ENCODE measurements at places on chromosomes 4 and X. TPM values are rescaled to one million over a fixed set of nuclear protein-coding genes. Genes with fewer than 3 reads are reported as not detected.

SATL1 gene
- not detected for total RNA-seq

NUDT9 gene
- 17.3 TPM for total RNA-seq

MUC7 gene
- not detected for total RNA-seq

P2RY10 gene
- not detected for total RNA-seq

HGFAC gene
- total RNA-seq = 0.33 TPM

KLHL13 gene
- total RNA-seq = 6.3 TPM

VCX3B gene
- not detected for total RNA-seq

GPC4 gene
- 0.10 TPM for total RNA-seq

NKAP gene
- 3.6 TPM for total RNA-seq
